ENCODE measurements at places on chromosomes 7 and 10.

DNA sequence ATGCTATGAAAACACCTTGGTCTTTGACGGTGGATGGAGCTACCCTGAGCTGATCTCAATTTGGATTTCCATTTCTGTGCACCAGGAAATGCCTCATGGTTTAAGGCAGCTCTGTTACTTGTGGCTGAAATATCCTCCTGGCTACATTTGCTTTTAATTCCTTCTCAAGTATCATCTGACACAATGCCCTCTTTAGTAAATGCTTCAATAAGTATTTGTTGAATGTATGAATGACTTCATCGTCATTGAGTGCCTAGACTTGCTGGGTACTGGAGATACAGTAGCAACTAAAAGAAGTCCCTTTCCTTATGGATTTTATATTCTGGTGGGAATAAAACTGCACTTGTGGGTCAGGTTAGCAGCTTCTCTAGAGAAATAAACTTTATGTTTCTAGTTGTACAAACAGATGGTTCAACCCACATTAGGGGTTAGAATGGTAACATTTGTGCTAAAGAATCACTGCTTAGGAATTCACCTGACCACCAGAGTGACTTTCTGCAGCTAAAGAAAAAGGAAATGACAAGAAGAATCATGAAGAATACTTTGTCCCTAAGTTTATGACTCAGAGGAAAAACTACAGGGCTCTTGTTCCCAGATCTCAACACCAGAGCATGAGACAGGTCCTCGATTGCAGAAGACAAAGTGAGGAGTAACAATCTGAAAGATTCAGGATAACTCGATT lies 21.8 kb upstream of the SMNDC1 start:
- DNase-seq, result no peak

GRCh38 chr7:145700488-145700887 lies 416.1 kb upstream of the CNTNAP2 start:
- no peak for DNase-seq

- no peak for DNase-seq
These were observed 7.5 kb upstream of the ATP6V0E2 start for GRCh38 chr7:149866139-149866778.

DNA sequence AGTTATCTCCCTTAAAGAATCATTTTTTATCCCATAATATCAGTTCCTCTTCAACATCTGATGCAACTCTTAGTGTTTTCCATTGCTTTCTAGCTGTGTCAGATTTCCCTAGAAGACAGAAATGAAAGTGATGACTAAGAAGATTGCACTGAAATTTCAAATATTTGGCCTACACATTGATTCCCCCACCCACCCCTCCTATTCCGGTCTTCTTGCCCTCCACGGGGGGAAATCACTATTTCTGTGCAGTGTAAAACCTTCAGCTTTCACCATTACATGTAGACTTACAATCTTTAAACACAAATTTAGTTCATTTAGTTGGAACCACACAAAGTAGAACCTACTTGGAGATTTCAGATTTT lies 63.7 kb upstream of the IL6 start:
- DNase-seq, result no peak

GRCh38 chr10:63901228-63901627 lies 380.0 kb downstream of the REEP3 start:
- no peak for DNase-seq

DNA sequence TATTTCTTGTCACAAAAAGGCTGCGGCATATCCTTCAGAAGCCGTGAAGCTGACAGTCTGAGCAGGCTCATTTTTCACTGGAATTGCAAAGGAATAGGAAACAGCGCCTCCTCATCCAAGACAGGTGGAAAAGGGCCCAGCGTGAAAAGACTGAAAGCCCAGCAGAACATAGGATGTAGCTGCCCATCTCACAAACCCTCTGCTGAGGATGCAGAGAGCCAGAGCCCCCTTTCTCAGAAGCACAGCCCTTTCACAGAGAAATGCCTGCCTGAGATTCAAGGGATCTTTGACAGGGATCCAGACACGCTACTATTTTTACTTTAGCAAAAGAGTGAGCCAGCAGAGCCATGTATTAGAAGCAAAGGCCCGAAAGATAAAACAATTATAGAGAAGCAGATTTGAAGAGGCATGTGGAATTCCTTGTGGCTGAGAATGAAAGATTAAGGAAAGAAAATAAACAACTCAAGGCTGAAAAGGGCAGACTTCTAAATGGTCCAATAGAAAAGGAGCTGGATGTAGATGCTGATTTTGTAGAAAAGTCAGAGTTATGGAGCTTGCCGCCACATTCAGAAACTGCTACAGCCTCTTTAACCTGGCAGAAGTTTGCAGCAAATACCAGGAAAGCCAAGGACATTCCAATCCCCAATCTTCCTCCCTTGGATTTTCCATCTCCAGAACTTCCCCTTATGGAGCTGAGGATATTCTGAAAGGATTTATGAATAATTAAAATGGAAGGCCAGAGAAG lies 36.9 kb downstream of the GDI2 start:
- DNase-seq, result no peak

- DNase-seq, result no peak
These were observed at the start of gene SLC26A4 for GRCh38 chr7:107660381-107661080. SLC26A4 (plus strand) TSS chr7:107660828; CDS start chr7:107661642, 814 bp downstream.

DNA sequence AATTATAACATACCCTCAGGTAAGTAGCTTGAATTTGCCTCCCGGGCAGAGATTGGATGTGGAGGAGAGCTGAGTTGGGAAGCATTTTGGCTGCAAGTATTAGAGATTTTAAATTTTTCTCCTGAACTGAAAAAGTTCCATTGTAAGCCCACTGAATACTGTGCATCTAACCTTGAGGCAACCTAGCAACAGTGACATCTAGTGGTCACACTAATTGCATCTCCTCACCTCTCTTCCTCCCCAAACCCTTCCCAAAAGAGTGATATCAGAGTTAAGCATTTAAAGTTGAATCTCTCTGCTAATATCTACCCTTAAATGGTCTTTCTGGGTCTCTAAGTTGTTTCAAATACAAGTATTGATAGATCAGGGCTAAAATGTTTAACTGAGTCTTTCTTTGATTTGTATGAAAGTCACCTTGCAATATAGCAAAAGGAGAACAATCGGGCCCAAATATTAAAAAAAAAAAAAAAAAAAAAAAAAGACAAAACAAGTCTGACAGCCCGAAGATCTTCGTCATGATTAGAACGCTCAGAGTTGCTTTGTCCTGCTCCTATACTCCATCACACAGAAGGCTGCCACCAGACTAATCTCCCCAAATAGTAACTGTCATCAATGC lies 40.4 kb upstream of the DLX5 start:
- DNase-seq, result no peak

GRCh38 chr7:31890198-31890597 lies 180.0 kb downstream of the PDE1C start:
- DNase-seq, result no peak

GRCh38 chr10:7933262-7933661 lies 115.0 kb downstream of the TAF3 start:
- no peak for DNase-seq

DNA sequence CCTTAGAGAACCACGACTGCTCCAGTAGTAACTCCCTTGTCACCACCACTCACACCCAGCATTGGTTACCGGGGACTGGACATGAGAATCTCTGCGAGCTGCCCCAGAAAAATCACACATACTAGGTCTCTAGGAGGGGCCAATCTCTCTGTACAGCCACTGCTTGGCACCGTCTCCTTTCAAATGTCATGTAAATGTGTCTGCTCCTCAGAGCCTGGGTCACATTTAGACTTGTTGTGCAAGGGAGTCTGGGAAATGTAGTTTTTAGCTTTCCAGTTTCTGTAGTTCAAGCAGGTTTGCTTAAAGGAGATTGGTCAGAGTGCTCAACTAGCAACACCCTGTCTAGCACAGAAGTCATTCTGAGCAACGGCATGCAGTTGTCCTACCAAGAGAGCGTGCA lies 60.0 kb downstream of the CHN2 start:
- DNase-seq, result no peak

GRCh38 chr7:37832194-37832593 lies 16.2 kb upstream of the NME8 start:
- no peak for DNase-seq

DNA sequence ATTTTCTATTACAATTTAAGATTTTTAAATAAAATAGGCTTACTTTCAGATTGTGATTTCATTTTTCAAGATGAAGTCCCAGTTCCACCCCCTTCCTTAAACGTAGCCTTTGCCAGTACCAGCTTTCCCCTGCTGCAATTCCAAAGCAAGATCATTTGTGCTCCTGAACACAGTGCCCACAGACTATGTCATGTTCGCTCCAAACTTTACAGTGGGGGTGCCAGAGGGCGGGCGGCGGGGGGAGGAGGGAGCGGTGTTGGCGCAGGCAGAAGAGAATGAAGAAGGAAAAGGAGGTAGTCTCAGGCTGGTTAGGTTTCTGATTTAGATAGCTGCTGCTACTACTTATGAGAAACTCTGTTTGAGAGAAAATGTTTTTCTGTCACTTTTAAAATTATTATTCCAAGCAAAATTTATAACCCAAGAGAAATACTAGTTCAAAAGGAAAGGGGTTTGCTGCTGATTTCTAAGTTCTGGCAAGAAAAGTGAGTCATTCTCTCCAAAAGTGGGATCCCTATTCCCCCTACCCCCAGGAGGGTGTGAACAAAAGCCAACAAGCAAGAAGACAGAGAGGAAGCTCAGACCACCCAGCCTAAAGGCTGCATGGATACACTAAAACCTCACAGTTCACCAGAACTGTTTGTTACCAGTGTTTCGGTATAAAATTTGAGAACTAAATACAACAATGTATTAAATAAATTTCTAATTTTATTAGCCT lies 109.6 kb downstream of the SRPK2 start:
- no peak for DNase-seq

DNA sequence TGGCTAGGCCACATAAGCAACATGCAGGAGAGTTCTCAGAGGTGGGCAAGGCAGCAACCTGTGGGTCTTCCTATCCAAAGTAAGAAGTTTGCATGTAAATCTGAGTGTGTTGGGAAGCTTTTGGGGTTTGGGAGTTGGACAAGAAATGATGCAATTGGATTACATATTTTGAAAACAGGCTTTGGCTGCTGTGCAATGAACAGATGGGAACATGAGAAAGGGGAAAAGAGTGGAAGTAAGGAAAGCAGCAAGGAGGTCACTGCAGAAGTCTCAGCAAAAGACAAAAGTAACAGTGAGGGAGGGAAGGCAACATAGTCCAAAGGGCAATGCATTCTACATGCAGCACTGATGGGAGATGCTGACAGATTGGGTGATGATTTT lies 61.1 kb upstream of the C10orf90 start:
- DNase-seq, result no peak

DNA sequence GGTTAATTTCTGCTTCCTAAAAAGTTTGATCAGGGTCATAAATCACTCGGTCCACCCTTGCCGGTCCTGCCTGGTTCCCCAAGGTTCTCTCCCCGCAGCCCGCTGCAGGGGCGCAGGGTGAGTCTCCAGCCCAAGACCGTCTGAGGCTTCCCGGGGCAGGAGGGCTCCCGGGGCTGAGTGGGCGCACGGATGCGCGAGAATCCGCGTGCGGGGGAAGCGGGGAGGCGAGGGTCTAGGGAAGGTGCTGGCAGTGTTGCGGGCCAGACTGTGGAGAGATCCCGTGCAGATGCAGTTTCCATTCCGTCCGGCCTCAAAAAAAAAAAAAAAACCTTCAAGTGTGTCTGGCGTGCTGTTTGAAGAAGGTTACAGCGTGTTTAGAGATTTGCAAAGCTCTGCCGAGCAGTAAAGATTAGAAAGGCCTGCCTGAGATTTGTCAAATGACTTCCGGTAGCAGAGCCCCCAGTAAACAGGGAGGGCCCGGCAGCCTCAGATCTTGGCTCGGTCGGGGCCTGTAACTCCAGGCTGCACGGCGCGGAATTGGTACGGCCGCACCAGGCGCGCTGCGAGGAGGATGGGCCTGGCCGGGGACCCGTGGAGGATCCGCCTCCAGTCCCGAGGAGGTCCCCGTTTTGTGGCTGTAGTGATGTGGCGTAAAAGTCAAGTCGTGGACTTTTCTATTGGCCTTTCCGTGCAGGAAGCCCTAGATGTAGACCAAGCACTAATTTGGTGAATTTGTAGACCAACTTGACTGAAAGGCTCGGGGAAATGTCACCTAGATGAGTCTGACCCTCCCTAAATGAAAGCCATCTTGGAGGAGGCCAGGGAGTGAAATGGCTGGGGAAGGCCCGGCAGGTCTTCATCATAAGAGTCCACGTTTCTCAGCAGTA lies 293.2 kb upstream of the NFE2L3 start:
- no peak for DNase-seq

GRCh38 chr7:100965723-100966541 lies 3.4 kb upstream of the MUC12 start:
- no peak for DNase-seq

DNA sequence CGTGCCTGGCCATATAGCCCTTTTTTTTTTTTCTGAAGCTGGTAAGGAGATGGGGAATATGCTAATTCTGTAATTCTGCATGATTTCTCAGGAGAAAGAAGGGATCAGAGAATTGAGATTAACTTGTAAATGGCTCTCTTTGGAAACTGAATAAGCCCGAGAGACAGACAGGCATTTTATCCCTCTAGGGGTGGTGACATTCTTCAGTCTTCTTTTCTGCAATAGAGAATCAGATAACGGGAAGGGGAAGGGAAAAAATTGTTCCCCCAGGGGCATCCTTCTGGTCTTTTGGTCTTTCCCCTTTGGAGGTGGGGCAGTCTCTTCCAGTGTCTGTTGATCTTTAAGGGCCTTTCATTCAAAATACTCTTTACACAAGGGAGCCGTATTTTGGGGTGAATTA lies 34.2 kb downstream of the HK1 start:
- DNase-seq, result no peak

- DNase-seq, result no peak
These were observed 84.1 kb upstream of the GNA12 start for GRCh38 chr7:2928256-2928612.

- no peak for DNase-seq
These were observed 32.6 kb downstream of the PRLHR start for GRCh38 chr10:118562851-118563250.

DNA sequence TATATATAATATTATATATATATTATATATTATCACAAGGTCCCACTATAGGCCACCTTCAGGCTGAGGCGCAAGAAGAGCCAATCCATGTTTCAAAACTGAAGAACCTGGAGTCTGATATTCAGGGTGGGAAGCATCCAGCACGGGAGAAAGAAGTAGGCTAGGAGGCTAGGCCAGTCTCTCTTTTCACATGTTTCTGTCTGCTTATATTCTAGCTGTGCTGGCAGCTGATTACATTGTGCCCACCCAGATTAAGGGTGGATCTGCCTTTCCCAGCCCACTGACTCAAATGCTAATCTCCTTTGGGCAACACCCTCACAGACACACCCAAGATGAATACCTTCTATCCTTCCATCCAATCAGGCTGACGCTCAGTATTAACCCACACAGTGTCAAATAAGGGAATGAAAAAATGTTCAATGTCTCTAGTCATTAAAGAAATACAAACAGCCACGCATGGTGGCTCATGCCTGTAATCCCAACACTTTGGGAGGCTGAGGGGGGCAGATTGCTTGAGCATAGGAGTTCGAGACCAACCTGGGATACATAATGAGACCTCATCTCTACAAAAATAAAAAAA lies 135.4 kb upstream of the PCBD1 start:
- DNase-seq, result no peak

GRCh38 chr10:33460505-33461294 lies 126.2 kb upstream of the NRP1 start:
- no peak for DNase-seq

DNA sequence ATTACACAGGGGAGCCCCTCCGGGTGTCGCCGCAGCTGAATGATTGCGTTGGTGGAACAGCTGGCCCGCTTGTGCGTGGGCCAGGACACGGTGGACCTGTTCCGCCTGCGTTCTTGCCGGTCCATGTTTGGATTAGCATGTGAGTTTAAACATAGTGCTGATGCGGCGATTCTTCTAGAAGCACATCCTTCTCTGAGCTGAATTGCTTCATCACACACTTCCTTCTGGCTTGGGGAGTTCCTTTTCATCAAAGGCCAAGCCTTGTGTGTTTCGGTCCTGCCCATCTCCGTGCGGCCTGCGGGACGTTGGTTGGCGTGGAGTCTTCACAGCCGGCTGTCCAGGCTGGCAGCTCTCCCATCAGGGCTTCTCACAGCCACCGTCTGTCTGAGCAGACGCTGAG lies 45.5 kb upstream of the SLC29A4 start:
- no peak for DNase-seq

Measured in NCI-H1930 (cell line).